ENCODE measurements at places on chromosomes 7 and 10.

GRCh38 chr7:95246831-95247370, 77.4 kb downstream of the PON1 start:
- peak; percentile 68 for DNase-seq

- DNase-seq = no peak
Measured at GRCh38 chr7:130180571-130181262, 24.5 kb downstream of the TMEM209 start.

GRCh38 chr7:110891197-110891596, 199.7 kb upstream of the LRRN3 start:
- DNase-seq = no peak

GRCh38 chr10:43437141-43437870, 395 bp downstream of the ZNF487 start:
- DNase-seq = peak; percentile 76

DNA sequence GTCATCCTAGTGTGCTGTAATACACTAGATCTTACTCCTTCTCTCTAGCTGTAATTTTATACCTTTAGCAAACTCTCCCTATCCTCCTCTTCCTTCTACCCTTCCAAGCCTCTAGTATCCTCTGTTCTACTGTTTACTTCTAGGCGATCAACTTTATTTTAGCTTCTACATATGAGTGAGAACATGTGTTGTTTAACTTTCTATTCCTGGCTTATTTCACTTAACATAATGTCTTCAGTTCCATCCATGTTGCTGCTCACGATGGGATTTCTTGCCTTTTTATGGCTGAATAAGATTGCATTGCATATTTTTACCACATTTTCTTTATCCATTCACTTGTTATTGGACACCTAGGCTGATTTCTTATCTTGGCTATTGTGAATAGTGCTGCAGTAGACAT, 318.6 kb downstream of the MALRD1 start:
- DNase-seq = no peak

GRCh38 chr7:130232209-130232608, 24.5 kb downstream of the SSMEM1 start:
- DNase-seq = no peak

DNA sequence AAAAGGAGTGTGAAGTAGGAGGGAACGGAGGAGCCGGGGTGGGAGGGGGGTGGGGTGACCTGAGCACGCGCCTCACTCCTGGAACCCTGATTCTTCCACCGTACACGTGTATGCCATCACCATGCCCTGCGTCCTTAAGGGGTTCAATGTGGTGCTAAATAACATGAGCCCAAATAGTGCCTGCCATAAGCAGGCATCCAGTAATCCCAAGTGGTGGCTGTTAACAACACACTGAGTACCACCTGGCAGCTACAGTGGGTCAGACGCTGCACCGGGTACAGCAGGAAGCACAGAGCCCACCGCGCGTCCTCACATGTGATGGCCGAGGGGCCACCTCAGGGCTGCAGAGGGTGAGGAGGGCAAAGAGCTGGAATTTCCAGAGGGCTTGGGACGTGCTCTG, 81.9 kb downstream of the PTPRN2 start:
- no peak for DNase-seq

GRCh38 chr10:71998119-71998839, 34.1 kb downstream of the CHST3 start:
- DNase-seq = no peak

GRCh38 chr10:126843299-126843934, 61.8 kb upstream of the DOCK1 start:
- no peak for DNase-seq

DNA sequence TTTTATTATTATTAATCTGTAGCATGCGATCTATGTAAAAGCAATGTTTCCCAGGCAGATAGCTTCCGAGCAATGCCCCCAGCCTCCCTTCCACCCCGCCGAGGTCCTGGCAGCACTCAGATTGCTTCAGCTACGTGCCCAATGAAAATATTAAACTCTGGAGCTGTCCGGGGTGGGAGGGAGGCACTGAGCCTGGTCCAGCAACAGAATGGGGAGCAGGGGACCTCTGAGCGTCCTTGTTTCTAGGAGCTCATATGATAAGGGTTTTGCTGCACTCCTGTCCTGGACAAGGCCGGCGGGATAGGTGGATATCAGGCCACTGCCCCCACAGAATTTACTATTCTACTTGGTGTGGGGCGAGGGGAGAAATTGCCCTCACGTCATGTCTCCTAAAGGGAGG, 44.5 kb upstream of the CDK1 start:
- DNase-seq = no peak

DNA sequence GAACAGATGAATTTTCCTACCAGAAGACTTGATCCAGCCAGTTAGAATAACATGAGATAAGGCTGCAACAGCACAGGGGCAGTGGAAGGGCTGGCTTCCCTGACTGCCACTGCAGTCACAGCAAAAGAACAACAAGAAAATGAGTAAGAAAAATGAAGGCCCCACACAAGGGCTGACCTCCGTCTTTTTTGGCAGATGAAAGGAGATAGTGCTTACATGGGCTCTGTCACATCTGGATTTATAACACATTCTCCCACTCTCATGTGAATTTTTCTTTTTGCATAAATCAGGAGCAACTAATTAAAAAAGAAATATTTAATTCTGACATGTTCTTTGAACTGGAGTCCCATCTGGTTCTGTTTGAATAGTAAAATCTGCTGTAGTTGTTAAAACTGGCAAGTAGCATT, 99.6 kb downstream of the NRP1 start:
- DNase-seq = peak; percentile 69

- no peak for DNase-seq
Measured at GRCh38 chr10:70007116-70007820, 45.4 kb upstream of the MACROH2A2 start.

GRCh38 chr10:19412531-19412930, 363.9 kb downstream of the MALRD1 start:
- no peak for DNase-seq

DNA sequence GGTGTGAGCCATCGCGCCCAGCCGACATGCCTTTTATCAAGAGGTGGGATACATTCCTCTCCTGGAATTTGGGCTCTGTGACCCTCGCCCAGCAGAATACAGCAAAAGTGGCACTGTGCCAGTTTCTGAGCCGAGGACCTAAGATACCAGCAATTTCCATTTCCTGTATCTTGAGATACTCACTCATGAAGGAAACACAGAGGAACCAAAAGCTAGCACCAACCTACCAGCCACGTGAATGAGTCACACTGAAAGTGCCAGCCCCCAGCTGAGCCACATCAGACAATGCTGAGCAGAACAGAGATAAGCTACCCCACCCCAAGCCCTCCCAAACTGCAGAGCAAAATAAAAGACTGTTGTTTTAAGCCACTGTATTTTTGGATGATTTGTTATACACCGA, 56.3 kb downstream of the CACUL1 start:
- no peak for DNase-seq

DNA sequence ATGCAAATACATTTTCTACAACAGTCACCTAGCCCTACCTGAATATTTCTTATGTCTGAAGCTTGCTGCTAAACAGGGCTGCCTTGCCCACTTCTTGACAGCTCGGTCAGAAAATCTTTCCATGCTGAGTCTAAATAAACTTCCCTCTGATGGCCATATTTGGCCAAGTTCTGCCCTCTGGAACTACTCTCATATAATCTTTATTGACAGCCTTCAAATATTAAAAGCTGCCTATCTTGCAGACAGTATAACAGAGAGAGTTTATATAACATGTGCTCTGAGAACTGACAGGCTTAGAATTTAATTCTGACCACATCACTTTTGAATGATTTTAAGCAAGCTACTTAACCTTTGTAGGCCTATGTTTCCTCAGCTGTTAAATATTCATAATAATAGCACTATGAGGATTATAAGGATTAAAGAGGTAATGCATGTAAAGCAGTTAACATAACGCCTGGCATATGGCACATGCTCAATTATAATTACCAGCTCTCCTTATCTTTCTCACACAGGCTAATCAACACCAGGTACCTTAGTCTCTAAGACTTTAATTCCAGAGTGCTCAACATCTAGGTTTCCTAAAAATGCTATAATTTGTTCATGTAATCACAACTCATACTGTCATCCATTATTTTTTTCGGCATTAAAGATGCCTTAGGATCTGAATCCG, 334.1 kb downstream of the HPSE2 start:
- DNase-seq = no peak

DNA sequence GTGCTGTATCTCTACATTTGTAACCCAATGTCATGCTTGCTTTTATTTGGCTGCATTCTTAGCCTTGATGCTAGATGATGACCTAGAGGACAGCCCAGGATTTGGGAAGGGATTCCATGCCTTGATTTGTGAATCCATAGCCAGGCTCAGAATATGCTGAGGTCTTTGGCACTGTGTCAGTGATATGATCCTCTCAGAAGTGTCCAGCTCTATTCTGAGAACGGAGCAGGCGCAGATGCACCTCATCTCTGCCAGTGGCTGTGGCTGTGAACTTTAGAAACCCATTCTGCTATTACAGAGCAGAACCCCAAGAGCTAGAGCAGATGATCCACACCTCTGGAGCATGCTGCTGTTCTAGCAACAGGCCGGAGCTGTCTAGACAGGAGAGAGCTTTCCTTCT, 212.8 kb downstream of the TRIL start:
- DNase-seq = no peak

DNA sequence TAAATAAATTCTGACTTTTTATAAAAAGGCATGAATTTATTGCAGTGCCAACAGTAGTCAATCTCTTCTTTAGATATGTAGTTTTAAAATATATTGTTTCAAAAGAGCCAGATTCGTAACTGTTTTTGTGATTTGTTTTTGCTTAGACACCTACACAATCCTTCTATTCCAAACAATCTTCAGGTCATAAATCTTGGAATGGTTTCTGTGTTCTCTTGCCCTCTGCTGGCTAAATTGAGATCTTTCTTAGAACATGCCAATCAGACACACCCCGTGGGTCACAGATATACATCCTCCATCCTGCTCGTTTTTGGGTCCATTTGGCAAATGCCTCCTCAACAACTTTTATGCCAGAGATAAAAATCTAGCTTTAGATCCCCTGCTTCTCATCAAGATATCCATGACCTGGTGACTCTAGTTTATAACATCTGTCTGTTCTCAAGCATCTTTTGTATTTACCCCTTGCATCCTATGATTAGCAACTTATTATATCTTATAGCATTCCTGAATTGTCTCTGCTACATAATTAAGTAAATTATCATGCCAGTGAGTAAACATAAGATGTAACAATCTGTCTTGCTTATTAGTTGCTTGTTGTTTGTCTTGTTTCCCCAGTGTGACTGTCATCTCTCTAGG, 35.3 kb upstream of the IFRD1 start:
- no peak for DNase-seq

DNA sequence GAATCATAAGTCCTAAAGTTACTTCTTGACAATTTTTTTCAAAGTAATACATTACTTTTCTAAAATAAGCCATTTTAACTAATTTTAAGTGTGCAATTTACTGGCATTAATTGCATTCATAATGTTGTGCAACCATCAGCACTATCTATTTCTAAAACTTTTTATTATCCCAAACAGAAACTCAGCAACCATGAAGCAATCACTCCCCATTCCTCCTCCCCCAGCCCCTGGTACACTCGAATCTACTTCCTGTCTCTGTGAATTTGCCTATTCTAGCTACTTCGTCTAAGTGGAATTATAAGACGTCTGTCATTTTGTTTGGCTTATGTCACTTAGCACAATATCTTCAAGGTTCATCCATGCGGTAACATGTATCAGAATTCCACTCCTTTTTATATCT, 84.9 kb downstream of the MKX start:
- no peak for DNase-seq

DNA sequence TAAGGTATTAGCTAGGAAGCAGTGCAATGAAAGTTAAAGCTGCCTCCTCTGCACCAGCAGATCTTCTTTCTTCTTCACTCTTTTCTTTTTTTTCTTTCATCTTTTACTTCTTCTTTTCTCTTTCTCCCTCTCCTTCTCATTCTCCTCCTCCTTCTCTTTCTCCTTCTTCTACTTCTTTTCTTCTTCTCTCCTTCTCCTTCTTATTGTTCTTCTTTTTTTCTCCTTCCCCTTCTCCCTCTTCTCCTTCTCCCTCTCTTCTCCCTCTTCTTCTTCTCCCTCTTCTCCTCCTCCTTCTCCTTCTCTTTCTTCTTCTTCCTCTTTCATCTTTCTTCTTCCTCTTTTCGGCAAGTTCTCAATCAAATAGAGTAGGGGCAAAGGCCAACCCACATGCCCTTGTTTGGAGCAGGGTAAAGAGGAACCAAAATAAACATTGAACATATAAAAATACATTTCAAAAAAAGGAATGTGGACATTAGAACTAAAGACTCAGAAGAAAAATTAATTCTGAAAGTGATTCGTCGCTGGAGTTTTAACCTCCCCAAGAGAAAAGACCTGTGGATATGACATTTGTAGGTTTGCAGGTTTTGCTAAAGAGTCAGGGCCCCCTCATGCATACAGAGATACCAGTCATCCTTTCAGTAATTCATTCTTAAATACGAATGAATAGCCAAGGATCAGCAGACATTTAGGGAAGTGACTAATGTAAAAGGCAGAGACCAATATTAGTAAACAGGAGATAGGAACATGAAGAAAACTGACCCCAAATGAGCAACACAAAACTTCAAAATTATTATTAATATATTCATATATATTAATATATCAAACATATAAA, 93.0 kb upstream of the RSU1 start:
- DNase-seq = no peak

DNA sequence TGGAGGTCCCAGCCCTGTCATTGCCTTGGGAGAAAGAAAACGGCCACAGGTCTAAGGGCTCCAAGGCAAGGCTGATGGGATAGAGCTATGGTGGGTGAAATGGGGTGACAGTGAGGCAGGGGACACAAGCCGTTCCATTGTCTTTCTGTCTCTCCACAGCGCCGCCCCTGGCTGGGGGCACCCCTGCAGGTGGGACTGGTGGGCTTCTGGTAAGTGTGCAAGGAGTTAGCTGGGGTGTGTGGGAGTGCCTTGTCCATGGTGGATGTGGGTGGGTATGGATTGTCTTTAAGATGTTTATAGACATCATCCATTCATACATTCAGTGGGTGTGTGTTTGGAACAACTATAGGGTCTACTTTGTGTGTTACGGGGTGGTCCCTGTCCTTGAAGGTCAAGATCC, 7.5 kb downstream of the SFXN3 start:
- no peak for DNase-seq

- peak; percentile 38 for DNase-seq
Measured at GRCh38 chr7:28871631-28872030, 86.5 kb downstream of the TRIL start.

DNA sequence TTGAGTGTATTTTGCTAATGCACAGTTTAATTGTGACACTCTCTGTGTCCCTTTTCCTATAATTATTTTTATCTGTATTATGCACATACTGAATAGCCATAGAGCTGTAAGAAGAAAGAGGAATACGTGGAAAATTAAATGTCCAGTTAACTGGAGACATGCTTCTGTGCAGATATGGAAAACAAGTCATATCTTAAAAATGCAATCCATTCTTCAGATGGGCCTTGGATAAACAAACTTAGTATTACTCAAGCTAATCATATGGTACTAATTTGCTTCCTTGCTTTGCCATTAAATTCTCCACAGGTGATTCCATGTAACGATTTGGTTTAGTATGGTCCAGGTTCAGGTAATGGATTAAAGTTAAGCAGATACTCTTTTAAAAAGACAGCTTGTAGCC, 201.2 kb upstream of the CELF2 start:
- no peak for DNase-seq

- no peak for DNase-seq
Measured at GRCh38 chr7:35446091-35446490, 192.2 kb upstream of the TBX20 start.

GRCh38 chr7:158166386-158167340, 421.0 kb downstream of the PTPRN2 start:
- DNase-seq = no peak
